ENCODE measurements at places on chromosomes 5 and 9.

- no peak for DNase-seq
Measured at GRCh38 chr5:81189875-81190498, 43.1 kb upstream of the CKMT2 start.

- DNase-seq, result no peak
Measured at GRCh38 chr5:133930061-133930812, 38.2 kb downstream of the C5orf15 start.

DNA sequence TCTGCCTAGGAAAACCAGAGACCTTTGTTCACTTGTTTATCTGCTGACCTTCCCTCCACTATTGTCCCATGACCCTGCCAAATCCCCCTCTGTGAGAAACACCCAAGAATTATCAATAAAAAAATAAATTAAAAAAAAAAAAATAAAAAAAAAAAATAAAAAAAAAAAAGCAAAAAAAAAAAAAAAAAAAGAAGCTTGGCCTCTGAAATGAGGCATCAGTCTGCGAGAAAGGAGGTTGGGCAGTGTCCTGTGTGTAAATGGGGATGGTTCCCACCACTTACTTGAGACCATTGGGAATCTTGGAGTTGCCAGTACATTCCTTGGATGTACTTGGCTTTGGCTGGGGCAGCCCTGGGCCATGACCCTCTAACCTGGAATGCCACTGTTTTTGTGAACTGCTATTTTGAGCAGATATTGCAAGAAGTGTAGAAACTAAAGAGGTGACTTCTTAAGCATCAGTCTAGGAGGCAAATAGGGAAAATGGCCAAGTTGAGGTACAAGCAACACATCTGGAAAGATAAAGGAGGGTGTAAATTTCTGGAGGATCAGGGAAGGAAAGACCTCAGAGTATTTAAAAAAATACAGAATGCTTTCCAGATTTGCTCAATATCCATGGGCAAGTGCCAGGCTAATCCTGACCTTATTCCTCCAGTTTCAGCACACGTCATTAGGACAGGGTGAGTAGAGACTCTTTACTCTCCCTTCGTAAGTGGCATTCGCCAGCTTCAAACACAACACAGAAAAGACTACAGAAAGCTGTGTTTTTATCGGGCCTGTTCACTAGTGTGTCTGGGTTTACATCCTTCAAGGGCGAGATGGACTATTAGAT, 58.1 kb downstream of the HSPA4 start:
- DNase-seq, result peak; percentile 24

DNA sequence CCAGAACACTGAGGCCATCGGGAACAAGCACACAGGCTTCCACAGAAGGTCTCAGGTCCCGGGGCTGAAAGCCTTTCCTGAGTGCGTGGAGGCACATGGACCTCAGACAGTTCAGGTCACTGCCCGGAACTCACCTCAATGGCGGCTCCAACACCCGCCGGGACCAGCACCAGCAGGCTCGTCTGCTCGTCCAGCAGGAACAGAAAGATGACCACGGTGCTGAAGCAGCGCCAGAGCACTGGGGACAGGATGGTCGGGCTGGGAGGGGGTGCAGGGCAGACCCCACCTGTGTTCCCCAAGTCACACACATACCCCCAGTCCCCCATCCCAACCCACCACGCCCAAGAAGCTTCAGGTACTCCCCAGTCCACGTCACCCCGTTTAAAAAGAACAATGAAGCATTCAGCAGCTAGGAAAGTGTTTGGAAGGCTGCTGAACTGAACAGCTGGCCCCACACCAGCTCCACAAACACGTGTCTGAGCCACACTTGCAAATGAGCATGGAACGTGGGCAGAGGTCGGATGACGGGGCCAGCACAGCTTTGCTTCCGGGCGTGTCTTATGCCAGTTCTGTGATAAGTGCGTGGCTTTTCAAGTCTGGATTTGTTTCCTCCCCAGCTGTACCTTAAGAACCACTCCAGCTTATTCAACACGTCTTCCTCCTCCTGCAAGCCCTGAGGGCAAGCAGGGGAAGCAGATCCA, 14.6 kb downstream of the CLPTM1L start:
- no peak for DNase-seq

GRCh38 chr5:111043712-111044506, 27.6 kb upstream of the TSLP start:
- no peak for DNase-seq
